Activated T-cell treated with anti-CD3 and anti-CD28 coated beads, Interleukin-2, amount 50 U/mL, for 72 hours (primary cell): ENCODE measurements at places on chromosomes 2 and 18.

GRCh38 chr18:57447154-57447621, 12.0 kb downstream of the ONECUT2 start:
- no peak for DNase-seq

DNA sequence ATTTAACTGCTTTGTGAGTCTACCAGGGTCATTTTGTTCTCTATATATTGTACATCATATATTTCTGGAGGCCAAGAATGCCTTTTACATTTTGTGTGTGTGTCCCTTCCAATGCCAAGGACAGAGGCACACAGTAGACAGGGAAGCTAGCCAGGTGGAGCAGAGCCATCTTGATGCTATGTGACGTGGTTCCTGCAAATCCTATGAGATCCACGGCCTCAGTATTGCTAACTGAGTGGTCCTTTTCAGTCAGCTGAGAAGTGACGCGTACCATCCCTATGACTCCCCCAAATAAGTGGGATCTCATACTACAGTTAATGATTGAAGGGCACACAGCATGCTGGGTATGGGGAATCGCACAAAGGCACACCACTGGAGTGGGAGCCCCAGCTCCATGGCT, 27.3 kb downstream of the CCDC141 start:
- no peak for DNase-seq

- DNase-seq, result no peak
Observed at GRCh38 chr2:125870746-125871145, 785.2 kb upstream of the GYPC start.

DNA sequence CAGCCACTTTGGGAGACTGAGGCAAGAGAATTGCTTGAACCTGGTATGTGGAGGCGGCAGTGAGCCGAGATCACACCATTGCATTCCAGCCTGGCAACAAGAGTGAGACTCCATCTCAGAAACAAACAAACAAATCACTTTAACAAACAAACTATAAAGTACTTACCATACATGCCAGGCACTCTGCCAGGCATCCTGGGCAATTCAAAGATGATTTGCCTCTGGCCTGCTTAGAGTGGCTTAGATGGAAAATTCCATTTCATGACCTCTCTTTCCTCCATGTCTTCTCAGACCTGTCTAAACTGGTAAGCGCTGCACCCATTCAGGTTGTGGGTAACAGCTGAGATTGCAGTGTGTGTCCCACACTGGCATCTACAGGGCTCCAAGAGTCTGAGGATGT, 273.2 kb downstream of the BCL2 start:
- no peak for DNase-seq

DNA sequence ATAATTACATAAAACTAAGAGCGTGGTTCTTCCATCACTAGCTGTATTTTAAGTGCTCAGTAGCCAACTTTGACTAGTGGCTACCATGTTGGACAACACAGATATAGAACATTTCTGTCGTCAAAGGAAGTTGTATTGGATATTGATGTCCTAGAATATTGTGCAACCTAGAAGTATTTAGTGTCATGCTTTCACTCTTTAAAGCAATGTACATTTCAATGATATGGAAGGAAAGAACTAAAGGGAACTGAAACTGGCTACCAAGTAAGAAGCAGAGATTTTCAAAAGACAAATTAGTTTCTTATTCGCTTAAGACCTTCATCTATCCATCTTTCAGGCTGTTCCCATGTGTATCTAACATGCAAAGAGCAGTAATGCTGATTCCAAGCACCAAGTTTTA, 85.4 kb upstream of the EML6 start:
- no peak for DNase-seq

GRCh38 chr2:157061799-157062198, 195.7 kb upstream of the GALNT5 start:
- DNase-seq, result no peak

- no peak for DNase-seq
Observed at GRCh38 chr2:46471697-46472096, 7.7 kb upstream of the TMEM247 start.

GRCh38 chr2:221822416-221822815, 250.3 kb upstream of the EPHA4 start:
- DNase-seq, result no peak

GRCh38 chr2:106553321-106553720, 66.2 kb downstream of the CD8B2 start:
- DNase-seq, result no peak

DNA sequence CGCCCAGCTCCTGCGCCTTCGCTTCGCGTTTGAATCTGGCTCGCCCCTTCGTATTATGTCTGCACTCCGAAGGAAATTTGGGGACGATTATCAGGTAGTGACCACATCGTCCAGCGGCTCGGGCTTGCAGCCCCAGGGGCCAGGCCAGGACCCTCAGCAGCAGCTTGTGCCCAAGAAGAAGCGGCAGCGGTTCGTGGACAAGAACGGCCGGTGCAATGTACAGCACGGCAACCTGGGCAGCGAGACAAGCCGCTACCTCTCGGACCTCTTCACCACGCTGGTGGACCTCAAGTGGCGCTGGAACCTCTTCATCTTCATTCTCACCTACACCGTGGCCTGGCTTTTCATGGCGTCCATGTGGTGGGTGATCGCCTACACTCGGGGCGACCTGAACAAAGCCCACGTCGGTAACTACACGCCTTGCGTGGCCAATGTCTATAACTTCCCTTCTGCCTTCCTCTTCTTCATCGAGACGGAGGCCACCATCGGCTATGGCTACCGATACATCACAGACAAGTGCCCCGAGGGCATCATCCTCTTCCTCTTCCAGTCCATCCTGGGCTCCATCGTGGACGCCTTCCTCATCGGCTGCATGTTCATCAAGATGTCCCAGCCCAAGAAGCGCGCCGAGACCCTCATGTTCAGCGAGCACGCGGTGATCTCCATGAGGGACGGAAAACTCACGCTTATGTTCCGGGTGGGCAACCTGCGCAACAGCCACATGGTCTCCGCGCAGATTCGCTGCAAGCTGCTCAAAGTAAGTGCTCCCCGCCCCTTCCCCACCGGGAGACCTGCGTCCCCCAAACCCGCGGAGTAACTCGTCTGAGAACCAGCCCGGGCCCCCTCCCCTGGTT, 453 bp downstream of the KCNJ3 start:
- no peak for DNase-seq

- no peak for DNase-seq
Observed at GRCh38 chr2:181396256-181397123, 60.7 kb upstream of the ITGA4 start.

GRCh38 chr2:188580738-188581137, 289.1 kb downstream of the GULP1 start:
- no peak for DNase-seq

- no peak for DNase-seq
Observed at GRCh38 chr18:44818668-44819403, 138.1 kb downstream of the SETBP1 start.

DNA sequence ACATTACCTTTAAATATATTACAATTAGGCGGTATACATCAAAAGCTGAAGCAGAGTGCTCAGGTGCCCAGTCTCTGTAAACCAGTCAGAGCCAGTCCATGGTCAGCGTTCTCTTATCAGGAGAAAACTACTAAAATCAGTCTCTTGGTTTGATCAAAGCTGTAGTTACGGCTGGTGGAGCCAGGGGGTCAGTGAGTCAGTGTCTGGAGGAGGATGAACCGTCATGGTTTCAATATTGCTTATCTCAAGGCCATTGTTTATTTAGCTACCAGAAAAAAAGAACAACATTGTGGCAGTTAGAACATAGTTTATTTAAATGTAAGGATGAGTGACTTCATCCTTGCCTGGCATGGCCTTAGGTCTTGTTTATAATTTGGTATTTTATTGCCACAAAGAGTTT, 71.3 kb upstream of the NYAP2 start:
- DNase-seq, result no peak

- DNase-seq, result no peak
Observed at GRCh38 chr18:45462179-45462578, 153.1 kb upstream of the SLC14A2 start.

- no peak for DNase-seq
Observed at GRCh38 chr2:10067330-10067729, 12.9 kb downstream of the CYS1 start.

GRCh38 chr2:74507926-74508520, 528 bp upstream of the PCGF1 start:
- peak; percentile 34 for DNase-seq

DNA sequence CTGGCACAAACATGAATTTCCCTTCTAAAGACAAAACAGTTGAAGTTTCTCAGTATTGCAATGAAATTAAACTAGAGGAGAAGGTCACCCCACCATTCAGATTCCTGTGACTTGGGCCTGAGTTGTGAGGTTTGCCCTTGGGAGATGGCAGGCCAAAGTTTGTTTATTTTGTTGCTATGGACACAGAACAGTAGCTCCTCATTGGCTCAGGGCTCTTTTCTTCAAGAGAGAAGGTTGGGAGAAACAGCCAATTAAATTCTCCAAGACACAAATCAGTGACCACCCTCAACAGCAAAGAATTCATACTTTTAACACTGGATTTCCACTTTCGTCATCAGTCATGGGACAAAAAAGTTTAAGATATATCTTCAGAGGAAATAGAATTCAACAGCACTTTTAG, at the start of gene FLACC1:
Gene FLACC1 (minus strand): TSS at position 125 of the 400 bp plus-strand sequence. CDS start 5,941 bp downstream, outside the sequence.
- no peak for DNase-seq

DNA sequence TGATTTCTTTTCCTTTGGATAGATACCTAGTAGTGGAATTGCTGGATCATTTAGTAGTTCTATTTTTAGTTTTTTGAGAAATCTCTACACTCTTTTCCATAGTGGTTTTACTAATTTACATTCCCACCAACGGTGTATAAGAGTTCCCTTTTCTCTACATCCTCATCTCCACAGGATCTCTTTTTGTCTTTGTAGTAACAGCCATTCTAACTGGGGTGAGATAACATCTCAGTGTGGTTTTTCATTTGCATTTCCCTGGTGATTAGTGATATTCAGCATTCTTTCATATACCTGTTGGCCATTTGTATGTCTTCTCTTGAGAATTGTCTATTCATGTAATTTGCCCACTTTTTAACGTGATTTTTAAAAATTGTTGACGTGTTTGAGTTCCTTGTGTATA, 13.8 kb downstream of the RFTN2 start:
- DNase-seq, result no peak
